Stimulated activated CD4-positive, alpha-beta T cell treated with anti-CD3 and anti-CD28 coated beads, Interleukin-4, amount 100 ng/mL, for 24 hours (primary cell): ENCODE measurements at places on chromosomes 13 and 19.

DNA sequence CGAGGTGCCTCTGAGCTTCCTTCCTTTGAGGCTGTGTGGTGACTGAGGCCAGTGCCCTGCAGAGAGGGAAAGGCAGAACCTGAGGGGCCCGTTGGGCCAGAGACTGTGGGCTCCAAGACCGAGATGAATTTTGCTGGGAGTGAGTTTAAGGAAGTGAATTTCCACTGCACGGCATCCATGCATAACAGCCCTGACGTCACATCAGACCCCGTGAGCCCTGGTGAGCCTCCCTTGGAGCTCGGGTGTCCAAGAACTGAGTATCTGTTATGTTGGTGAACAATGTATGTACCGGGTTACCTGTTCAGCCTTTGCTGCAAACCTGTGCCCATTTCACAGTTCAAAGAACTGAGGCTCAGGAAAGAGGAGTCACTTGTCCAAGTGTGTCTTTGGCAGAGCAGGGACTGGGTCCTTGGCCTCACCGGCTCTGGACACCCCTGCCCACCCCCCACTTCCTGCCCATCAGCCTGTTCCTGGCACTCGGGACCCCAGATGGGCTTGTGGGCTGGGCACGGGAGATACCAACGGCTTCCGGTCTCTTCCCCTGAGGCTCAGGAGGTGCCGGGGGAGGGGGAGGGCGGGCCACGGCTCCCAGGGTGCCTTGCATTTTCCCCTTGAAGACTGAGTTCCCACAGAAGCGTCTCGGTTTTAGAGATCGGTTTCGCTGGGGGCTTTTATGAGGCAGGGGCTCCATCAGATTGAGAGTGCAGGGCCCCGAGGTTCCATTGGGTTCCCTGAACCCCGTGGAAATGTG is 33.7 kb downstream of the NFILZ start:
- DNase-seq = peak; percentile 31

DNA sequence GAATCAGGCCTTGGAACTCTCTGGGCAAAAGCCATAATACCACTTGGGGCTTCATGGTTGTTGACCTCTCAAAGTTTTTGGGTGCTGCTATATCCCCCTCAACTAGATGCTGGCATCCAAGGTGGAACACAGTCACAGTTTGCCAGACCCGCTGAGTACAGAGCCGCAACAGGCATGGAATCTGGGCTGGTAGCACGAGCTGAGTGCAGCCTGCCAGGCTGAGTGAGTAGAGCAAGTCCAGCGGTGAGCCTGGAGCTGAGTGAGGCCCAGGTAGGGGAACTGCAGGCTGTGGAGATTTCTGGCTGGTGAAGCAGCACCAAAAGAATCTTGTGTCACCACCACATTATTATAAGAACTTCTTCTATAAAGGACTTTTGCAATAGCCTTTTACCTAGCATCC is 192.6 kb downstream of the PCDH17 start:
- DNase-seq = no peak

GRCh38 chr13:37729876-37730275 is 131.3 kb upstream of the POSTN start:
- no peak for DNase-seq

DNA sequence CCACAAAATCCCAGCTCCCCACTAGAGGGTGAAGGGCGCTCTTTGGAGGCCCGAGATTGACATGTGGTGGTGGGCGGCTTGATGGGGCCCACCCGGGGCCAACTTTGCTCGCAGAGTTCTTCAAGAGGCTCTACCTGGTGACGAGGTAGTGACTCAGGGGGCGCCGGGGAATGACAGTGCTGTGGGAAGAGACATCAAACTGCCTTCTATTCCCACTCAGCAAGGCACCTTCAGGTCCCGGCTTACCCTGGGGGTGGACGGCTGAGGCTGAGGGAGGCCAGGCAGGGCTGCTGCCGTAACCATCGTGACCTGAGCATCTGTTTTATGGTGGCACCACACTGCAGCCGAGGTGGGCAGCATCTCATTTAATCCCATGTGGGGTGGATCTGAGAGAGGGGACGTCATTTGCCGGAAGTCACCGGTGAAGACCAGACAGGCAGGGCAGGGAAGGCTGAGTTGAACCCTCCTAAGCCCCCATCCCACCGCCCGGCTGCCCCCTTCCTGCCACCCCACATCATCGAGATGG is 1.6 kb downstream of the LINGO3 start:
- no peak for DNase-seq

- peak; percentile 63 for DNase-seq
Observed at GRCh38 chr19:29587518-29587986, 18.5 kb upstream of the POP4 start.

DNA sequence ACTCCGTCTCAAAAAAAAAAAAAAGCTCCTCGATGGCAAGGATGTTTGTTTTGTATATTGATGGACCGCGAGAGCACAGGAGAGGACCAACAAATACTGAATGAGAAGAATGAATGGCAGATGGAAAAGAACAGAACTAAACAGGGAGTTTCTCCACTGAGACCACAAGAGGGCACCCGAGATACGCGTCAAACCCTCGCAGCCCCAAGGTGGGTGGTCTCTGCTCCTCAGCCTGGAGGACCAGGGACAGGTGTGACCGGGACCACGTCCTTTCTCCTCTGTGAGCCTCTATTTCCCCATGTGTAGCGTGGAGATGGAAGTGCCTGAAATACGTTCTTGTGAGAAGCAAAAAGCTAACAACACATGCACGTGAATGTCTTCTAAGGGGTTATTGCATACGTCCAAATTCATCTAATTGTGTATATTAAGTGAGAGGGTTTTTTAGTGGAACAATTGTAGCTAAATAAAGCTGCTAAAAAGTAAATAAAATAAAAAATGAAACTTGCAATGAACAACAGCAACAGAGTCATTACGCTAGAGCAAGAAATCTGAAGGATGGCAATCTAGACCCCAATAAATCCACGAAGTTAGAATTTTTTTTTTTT is 8.3 kb upstream of the CDC42EP5 start:
- peak; percentile 45 for DNase-seq

GRCh38 chr19:49161987-49162386 is 4.4 kb downstream of the TRPM4 start:
- DNase-seq = no peak

DNA sequence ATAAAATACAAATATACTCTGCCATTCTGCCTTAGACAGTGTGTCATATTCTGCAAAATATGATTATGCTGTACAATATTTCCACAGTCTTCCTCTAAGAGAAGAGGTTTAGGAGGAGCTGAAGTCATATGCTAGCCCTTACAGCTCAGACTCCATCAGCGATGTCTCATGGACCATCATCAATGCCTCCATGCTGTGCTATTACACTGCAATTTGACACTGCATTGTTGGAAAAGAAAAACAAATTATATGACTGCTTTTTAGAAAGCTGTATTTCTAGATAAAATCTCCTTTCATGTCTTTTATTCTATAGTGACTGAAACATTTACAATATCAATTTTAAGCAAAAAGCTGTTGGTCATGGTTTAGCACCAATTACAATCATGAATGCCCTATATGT is 1089.4 kb upstream of the MIR17HG start:
- no peak for DNase-seq

DNA sequence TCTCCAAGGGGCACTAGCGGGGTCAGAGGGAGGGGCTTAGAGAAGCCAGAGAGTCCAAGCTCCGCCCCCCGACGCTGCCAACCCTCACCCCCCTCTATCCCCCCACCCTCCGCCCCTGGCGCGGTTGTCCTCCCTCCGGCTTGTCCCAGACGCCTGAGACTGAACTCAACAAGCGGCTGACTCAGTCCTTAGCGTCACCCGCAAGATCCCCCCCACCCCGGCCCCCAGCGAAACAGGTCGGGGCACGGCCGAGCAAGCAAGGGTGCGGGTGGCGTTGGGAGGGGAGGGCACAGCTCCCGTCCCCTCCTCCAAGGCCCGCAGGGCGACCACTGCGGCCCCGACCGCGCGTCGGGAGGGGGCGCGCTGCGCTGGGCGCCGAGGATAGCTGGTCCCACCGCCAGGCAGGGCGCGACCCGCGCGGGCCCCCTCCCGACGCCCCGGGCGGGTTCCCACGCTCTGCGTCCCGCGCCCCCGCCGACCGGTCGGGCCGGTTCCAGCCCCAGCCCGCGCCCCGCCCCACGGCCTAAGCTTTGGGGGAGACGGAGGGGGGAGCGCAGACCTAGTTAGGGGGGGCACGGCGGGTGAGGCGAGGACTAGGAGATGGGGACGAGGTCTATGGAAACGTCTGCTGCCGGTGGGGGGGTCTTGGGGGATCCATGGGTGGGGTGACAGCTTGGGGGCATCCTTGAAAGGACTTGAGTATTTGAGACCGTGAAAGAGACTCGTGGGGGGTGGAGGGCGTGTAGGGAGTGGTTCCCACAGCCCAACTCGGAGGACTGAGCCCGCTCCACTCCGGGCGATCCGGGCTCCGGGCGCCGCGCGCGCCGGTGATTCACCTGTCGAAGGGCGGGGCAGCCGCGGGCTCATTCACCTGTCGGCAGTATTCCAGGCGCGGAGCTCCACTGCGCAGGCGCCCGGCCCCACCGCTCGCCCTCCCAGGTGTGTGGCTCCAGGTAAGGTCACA is 5.1 kb downstream of the NOTCH3 start:
- DNase-seq = peak; percentile 9

- no peak for DNase-seq
Observed at GRCh38 chr13:44147233-44147632, 226.4 kb upstream of the SERP2 start.

DNA sequence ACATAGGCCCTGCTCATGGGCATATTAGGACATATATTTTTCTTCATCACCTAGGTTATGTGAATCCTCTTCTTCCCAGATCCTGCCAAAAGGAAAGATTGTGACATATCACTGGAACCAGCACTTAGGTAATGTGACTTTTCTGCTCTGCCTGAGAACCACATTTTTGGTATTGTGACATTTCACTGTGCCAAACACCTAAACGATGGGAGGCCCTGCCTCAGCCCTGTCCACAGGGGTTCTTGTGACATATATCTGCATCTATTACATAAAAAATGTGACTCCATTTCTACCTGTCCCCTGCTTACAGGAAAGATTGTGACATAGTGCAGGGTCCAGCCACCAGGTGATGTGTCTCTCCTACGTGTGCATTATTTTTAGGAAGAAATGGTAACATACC is 18.5 kb upstream of the ZNF730 start:
- no peak for DNase-seq

DNA sequence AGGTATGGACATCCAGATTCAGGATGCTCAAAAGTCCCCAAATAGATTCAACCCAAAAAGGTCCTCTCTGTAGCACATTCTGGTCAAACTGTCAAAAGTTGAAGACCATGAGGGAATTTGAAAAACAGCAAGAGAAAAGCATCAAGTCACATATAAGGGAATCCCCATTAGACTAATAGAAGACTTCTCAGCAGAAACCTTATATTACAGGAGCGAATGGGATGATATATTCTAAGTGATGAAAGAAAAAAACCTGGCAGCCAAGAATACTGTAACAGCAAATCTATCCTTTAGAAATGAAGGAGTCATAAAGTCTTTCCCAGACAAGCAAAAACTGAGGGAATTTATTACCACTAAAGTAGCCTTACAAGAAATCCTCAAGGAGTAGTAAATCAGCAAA is 29.7 kb downstream of the FXYD5 start:
- DNase-seq = no peak

DNA sequence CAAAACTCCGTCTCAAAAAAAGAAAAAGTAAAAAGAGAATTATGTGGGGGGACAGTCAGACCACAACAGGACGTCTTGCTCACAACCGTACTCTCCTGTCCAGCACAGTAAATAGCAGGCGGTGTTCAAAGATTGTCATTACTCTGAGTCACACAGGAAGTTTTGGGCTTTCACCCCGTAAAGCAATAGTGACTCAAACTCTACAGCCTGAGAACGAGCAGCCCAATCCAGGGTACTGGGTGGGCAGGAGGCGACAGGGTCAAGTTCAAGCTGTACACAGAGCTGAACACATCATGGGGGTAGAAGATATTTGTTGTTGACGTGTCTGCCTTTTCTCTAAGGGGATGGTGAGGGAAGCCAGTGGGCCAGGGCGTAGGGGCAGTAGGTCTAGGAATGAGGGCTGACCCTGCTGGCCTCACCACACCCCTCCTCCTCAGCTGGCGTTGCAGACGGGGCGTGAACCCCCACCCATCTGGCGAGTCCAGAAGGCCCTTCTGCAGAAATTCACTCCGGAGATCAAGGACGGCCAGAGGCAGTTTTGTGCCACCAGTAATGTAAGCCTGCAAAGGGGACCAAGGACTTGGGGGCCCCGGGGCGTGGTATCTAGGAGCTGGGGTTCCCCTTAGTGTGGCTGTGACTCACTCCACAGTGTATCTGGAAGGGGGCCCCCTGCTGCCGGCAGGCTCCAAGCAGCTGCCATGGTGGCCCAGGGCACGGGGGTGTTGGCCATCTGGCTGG is 23.3 kb downstream of the PRR12 start:
- peak; percentile 17 for DNase-seq

DNA sequence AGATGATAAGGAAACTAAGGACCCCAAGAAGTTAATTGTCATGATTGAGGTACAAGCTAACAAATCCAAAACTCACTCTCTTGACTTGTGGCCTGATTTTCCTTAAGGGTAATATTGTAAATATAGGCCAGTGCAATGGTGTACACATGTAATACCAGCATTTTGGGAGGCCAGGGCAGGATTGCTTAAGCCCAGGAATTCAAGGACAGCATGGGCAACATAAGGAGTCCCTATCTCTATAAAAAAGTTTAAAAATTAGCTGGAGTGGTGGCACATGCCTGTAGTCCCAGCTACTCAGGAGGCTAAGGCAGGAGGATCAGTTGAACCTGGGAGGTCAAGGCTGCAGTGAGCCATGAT is 28.7 kb upstream of the GARRE1 start:
- no peak for DNase-seq

GRCh38 chr13:27168086-27168485 is 3.5 kb downstream of the USP12 start:
- DNase-seq = no peak

DNA sequence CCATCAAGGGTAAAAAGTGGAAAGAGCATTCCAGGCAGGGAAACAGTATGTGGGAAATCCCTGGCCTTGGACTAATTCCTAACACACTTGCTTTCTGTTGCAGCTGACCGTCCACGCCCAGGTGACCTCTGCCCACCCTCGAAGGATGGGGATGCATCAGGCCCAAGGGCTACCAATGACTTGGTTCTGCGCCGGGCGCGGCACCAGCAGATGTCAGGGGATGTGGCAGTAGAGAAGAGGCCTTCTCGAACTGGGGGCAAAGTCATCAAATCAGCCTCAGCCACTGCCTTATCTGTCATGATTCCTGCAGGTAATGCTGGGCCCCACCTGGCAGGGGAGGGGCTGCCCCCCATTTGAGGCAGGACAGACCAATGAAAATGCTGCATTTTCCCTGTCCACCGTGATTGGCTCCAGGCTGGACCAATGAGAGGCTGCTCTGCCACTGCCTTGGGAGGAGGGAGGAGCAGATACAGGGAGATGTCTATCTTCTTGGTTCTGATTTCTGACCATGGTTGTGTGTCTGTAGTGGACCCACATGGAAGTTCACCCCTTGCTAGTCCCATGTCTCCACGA is 12.6 kb downstream of the DNASE2 start:
- DNase-seq = no peak

DNA sequence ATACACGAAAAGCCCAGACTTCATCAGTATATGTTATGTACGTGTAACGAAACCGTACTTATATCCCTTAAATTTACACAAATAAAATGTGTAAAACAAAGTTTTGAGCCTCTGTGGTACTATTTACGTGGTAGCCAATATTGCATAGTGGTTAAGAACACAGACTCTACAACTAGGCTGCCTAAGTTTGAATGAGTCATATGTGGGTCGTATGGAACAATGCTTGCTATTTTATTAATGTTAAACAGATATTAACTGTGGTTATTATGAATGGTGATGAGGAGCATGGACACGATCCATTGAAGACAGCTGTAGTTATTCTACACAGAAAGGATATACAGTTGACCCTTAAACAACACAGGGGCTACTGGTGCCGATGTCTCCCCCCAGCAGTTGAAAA is 42.5 kb downstream of the DPY19L3 start:
- no peak for DNase-seq

GRCh38 chr19:3644351-3645066 is 17.9 kb upstream of the CACTIN start:
- DNase-seq = no peak
